ENCODE measurements at places on chromosomes 5 and 9.
A peak's percentile ranks its signal among the peaks of the same experiment; 100 is the strongest.

- peak; percentile 39 for DNase-seq
Observed at GRCh38 chr9:15287309-15287708, 19.7 kb downstream of the TTC39B start.

DNA sequence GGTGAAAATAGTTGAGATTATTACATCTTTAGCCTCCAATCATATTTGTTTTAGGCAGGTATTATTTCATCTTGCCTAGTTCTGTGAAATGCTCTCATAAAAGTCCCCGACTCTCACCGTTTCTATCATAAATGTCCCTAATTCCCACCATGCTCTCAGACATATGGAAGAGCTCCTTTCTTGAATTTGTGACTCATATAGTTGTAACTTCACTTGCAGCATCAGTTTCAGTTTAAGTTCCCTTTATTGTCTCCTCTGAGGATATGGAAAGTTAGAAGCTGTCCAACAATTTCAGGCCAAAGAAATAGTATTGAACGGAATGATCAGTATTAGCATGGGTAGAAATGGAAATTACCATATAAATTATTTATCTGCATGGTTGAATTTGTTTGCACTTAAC lies 187.5 kb upstream of the NR4A3 start:
- DNase-seq: no peak

DNA sequence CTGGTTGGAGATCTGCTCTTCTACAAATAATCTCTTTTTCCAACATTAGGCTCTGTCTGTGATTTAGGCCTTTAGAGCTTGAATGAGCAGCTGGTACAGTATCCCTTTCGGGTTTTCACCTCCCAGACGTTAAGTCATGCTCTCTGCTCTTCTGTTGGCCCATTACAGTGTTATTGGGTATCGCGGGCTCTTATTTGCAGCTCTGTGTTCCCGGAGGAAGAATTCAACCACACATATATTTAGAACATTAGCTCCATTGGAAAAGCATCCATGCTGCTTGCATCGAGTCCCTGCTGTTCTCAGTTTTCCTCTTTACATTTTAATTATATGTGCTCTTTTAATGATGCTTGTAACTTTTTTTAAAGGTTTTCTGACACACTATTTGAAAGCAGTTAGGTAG lies 278.0 kb upstream of the ADCY2 start:
- no peak for DNase-seq

- no peak for DNase-seq
Observed at GRCh38 chr5:42426016-42426415, 2.8 kb downstream of the GHR start.

DNA sequence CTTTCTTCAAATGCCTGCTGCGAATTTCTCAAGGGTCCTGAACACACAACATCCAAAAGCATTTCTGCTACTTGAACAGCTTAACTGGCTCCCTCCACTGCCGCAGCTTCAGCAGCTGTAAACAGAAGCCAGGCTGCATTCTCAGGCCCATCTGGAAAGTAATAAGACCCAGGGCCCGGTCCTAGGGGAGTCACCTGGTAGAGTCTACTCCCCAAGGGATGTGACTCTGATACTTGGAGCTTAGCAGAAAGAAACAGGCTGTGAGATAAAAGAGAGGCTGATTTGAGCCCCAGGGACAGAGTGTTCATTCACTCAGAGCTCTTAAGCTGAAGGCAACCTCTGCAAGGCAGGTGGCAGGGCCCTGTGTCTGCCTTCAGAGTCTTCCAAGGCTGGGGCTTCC lies 356.8 kb downstream of the SPOCK1 start:
- DNase-seq: no peak

DNA sequence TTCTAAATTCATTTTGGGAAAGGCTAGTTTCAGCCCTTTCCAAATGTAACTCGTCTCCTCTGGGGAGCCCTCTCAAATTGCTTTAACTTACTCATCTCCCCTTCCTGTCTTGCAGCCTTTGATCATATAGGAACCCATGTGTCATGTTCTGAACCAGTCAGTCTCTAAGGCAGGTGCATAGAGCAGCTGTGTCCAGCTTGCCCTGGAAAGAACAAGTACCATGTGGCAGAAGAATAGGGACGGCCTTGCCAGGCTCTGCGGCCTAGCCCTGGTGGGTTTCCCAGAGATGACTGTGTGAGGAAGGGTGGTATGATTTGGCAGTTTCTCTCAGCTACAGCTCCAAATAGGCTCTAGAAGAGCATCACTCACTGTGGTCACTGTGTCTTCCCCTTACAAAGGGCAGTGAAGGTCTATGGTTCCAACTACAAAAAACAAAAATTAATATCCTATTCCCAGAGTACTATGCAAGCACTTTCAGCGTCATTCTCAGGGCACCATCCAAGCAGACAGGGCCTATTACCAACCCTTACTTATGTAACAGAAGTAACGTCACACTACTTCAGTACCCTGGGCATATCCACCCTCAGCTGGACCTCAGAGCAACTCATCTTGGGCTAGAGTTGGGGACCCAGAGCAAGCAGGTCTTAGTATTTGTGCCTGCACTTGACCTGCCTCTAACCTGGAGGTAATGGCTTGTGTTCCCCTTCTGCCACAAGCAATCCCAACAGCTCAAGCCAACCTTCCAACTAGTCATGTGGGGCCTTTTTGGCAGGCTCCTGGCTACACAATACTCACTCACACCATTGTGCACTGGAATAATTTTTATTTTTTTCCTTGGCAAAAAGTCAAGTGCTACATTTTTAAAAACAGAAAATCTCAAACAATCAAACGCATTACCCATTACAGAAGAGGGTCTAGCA lies 37.2 kb upstream of the UBAP2 start:
- DNase-seq: no peak

DNA sequence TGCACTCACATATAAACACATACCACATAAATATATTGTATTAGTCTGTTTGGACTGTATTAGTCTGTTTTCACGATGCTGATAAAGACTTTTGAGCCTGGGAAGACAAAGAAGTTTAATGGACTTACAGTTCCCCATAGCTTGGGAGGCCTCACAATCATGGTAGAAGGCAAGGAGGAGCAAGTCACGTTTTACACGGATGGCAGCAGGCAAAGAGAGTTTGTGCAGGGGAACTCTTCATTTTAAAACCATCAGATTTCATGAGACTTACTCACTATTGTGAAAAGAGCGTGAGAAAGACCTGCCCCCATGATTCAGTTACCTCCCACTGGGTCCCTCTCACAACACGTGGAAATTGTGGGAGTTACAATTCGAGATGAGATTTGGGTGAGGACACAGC lies 133.4 kb downstream of the FER start:
- DNase-seq: no peak

DNA sequence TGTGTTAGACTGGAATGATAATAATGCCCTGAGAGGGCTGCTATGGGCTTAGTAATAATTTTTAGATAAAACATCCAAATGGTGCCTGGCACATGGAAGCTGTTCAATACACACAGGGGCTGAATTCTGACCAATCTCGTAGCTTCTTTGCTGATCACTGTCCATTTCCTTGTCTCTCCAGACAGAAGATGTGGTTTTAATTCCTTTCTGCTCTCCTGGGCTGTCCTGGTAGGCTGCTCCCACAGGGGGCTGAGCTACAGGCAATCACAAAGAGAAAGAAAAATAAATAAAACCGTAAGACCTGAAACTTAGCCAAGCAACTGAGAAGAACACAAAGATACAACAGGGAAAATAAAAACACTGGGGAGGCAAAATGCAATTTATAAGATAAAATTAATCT lies 136.5 kb downstream of the CDK5RAP2 start:
- DNase-seq: no peak

DNA sequence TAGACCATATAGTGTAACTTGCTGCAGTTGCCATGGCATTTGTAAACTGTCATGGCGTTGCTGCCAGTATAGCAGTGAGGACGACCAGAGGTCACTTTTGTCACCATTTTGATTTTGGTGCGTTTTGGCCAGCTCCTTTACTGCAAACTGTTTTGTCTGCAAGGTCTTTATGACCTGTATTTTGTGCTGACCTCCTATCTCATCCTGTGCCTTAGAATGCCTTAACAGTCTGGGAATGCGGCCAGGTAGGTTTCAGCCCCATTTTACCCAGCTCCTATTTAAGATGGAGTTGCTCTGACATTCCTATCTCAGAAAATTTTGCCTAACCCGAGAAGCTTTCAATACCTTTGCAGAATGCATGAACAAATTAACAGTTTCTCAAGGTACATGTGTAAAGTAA lies 914.4 kb upstream of the ACO1 start:
- no peak for DNase-seq

DNA sequence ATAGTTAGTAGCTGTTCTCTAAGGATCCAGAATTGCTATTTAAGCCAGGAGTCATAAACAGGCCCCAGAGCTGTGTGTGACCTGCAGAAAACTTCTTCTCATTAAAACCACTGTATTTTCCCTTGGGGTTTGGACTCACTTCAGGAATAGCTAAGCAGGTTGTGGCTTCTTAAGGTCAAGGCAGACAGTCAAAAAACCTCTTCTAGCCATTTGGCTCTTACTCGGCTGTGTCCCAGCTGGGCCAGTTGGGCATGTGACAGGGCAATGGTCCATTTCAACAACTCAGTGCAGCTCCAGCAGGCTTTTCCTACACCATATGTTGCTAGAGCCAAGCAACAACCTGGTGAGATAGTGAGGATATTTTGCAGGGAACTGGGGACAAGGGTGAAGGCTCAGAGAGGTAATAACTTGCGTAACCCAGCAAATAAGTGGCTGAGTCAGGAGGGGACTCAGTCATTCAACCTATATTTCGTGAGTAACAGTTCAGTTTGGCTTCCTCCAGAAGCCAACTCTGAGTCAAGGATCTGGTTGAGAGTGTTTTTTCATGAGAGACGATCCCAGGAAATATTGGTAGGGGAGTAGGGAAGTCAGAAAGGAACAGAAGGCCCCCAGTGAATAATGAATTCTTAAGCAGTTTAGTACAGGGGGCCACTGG lies 115.4 kb upstream of the PPP2R2B start:
- DNase-seq: no peak

DNA sequence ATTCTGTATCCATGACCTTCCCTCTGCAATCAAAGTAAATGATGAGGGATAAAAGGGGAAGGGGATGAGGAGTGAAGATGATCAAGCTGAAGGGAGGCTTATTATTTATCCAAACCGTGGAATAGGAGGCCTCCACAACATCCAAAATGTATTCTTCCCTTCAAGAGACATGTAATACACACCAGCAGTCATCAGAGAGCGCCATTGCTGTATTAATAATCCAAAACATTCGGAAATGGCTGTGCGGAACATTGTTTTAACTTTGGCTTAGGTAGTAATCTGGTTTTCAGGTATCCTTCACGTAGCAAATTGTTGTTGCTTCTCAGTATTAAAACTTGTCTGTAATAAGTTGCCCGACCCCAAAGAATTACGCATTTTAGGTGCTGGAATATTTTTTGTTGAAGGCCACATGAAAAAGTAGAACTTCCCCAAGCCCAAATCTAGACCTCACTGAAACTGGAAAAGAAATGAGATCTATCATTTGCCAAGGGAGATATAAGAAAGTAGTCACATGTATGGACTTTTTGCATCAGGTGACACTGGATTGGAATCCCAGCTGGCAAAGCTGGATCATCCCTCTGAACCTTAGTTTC lies 2.6 kb upstream of the BOD1 start:
- DNase-seq: no peak

DNA sequence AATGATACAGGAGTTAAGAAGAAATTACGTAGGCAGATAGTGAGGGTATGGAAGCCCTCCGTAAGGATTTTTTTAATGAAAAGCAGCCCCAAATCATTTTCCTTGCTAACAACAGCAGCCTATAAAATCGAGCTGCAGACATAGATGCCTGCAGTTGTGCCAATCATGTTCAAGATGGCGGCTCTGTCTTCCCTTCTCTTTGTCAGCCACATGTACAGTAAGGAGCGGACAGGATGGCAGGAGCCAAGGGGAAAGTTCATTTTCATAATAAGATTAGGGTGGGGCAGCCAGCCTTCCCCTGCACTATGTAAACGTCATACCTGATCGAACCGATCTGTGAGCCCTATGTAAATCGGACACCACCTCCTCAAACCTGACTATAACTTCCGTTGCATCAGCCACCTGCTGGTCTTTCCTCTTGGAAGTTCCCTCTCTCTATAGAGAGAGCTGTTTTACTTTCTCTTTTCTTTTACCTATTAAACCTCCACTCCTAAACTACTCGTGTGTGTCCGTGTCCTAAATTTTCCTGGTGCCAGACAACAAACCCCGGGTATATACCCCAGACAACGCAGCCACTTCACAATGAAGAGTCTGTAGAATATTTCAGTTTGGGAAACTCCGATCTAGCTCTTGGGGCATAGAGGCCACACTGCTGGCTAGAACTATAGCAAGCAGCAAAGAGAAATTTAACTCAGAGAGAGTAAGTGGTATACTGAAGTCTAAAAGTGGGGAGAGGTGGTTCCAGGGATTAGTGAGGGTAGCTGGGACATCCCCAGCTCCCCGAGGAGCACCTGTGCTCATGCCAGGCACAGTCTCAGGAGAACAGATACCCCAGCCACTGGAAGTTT lies 20.8 kb upstream of the SLC24A2 start:
- no peak for DNase-seq

- DNase-seq: no peak
Observed at GRCh38 chr5:112906637-112907036, 15.4 kb downstream of the REEP5 start.

- DNase-seq: no peak
Observed at GRCh38 chr5:139880416-139881142, 85.0 kb downstream of the PSD2 start.

- no peak for DNase-seq
Observed at GRCh38 chr5:88145221-88145610, 123.4 kb downstream of the TMEM161B start.

DNA sequence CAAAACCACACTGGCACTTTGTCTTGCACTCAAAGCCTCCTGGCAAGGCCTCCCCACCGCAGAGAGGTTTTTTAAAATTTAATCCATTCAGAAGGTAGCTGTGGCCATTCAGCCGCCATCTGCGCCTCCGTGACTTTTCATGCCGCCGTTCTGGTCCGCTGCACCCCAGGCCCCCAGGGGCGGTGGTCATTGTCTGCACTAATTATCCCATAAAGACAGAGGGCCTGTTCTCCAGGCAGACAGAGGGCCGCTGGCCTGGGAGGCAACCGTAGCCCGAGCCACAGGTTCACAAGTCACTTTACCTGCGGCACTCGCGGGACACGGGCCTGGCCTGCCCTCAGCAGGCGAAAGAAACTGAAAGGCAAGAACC lies 49.4 kb downstream of the EXD3 start:
- DNase-seq: no peak

DNA sequence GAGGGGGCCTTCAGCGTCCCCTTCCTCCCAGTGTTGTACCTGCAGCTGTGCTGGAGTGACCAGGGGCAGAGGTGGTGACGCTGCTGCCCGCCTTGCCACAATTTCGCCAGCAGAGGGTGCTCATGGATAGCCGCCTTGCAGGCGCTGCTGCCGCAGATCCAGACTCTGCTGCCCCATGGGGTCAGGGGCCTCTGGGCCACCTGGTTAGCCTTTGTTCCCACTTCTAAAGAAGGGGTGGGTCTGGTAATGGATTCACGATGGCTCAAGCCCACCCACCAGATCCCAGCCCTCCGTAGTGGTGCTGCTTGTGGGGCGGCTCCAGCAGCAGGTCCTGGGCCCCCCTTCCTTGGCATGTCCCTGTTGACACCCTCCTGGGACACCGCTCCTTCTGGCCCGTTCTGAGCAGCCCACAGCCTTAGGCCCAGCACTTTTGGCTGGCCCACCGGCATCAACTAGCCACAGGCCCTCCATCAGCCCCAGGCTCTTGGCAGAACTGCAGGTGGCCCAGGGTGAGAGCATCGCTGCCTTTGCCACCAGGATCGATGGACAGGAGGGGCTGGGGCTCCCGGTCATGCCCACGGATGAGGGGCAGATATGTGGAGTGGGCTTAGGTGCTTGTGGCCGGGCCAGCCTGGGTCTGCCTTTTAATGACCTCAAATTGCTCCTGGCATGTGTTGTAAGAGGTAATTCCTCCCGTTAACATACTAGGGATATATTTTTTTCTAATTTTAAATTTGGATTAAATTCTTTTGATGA lies 57.2 kb downstream of the COL5A1 start:
- peak; percentile 32 for DNase-seq

- no peak for DNase-seq
Observed at GRCh38 chr5:148740966-148741742, 85.3 kb upstream of the ADRB2 start.

Measured in CMK (cell line).